ENCODE measurements at places on chromosomes 2 and 18.

GRCh38 chr18:9756271-9756932, 48.3 kb downstream of the RAB31 start:
- DNase-seq = no peak

DNA sequence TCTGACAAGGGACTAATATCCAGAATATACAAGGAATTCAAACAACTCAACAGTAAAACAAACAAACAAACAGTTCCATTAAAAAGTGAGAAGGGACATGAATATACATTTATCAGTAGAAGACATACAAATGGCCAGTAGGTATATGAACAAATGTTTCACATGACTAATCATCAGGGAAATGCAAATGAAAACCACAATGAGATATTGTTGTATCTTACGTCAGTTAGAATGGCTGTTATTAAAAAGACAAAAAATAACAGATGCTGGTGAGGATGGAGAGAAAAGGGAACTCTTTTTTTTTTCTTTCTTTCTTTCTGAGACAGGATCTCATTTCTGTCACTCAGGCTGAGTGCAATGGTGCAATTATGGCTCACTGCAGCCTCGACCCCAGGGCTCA, 175.5 kb downstream of the CAMKMT start:
- no peak for DNase-seq

DNA sequence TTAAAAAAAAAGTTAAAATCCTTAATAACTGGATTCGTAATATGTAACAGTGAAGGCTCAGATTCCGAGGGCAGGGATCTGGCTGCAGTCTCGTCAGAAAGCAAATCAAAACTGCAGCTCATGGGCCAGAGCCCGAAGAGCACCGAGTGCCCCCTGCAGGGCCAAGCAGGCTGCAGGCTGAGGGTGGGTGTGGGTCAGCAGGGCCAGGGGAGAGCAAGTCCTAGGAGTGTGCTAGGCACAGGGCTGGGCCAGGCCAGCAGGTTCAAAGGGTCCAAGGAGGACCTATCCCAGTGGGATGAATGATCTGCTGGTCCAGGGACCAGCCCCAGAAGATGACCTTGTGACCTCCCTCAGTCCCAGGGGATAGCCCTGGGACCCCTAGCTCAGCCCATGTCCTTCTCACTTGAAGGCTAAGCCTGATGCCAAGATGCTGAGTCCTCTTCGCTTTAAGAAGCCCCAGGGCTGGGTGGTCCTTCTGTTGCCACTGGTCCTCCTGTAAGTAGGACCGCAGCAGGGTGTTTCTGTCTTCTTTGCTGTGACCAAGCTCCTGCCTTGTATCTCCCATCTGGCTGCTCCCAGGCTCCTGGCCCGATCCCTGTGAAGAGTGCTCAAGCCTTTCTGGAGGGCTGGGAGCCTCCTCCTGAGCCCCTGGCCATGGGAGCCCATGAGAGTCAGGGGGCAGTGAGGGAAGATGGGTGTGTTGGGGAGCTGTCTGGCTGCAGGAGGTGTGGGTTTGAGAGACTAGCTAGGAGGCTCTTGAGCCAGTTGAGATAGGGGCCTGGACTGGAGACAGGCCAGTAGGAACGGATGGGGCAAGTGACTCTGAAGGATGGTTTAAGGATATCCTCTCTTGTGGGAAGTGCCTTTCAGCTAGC, 150.7 kb downstream of the DYSF start:
- no peak for DNase-seq

DNA sequence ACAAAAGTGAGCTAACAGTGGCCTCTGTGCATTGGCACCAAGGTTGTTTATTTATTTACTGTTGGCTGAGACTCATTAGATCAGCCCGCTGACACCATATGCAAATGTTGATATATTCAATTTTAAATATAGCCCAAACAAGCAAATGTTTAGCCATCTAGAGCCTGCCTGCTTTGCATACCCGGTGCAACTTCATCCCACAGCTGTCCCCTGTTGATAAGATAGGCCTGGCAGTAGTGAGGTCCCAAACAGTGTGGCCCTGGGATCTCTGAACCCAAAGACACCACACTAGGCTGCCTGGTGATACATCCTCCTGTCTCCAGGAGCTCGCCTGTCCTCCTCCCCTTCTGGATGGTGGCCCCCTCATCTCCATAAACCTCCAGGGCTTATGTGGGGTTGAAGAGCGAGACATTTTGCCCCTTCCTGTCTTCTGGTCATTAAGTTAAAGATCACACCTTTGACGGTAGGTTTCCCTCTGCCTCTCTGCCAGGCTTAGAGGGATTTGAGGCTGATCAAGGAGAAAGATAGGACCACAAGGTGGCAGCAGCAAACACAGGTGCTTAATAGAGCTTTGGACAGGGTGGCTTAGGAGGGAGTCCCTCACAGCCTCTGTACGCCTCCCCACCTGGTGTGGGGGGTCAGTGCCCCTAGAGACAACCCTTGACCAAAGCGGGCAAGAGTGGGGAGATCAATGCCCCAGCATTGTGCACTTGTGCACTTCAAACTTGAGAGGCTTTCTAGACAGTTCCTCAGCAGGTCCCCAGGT, 23.7 kb upstream of the MYO5B start:
- DNase-seq = no peak

GRCh38 chr2:23485261-23485660, 100.3 kb downstream of the KLHL29 start:
- DNase-seq = no peak

GRCh38 chr2:238924032-238924431, 76.1 kb downstream of the TWIST2 start:
- DNase-seq = no peak

DNA sequence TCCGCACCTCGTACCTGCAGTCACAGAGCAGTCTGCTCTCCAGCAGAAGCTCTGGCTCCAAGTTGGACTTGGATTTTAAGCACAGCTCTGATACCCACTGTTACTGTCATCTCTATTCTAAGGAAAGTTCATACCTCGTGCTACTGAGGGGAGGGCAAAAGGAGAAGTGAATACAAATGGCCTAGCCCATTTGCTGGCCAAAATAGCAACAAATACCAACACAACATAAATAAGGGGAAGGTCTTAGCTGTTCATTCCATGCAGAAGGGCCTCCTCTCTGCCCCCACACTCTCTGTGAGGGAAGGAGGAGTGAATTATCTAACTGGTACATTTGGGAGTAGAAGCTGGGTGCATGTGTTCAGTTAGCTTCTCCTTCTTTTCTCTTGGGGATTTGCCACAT, 739.4 kb upstream of the RAB6C start:
- no peak for DNase-seq

DNA sequence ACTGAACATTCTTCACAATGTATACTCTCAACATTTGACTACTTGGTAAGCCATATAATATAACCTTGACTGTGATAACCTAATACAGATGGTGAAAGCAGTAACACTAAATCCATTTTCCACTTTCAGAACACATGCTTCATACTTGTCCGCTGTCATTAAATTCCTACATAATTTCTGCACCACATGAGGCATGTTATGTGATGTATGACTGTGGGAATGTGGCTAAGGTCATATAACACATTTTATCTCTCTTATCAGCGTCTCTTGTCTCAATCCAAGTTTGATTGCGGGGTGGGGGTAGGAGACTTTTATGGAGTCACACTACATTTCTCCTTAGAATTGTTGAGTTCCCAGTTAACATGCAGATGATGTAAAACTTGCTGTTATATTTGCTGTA, 110.9 kb downstream of the MTCL1 start:
- DNase-seq = peak; percentile 83

DNA sequence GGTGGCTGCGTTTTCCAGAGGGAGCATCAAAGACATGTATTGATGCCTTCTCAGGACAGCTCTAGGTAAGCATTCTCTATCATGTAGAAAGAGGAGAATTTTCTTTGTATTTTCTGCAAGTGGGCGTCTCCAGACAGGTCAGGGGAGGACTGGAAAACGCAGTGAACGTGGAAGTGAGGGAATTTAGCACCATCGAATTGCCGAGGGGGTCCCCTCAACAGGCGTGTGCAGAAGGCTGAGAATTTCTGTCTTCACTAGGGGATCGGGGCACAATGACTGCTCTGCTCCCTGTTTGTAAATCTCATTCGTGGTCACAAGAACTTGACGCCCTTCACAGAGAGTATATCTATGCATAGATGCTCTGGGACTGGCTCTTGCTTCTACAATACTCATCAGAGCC, 5.0 kb upstream of the NTSR2 start:
- no peak for DNase-seq

GRCh38 chr18:49747876-49748275, 65.5 kb downstream of the ACAA2 start:
- DNase-seq = peak; percentile 20

- DNase-seq = no peak
Observed at GRCh38 chr2:239827523-239827890, 197.6 kb downstream of the NDUFA10 start.

GRCh38 chr2:239407112-239407511, 6.3 kb upstream of the HDAC4 start:
- DNase-seq = no peak

DNA sequence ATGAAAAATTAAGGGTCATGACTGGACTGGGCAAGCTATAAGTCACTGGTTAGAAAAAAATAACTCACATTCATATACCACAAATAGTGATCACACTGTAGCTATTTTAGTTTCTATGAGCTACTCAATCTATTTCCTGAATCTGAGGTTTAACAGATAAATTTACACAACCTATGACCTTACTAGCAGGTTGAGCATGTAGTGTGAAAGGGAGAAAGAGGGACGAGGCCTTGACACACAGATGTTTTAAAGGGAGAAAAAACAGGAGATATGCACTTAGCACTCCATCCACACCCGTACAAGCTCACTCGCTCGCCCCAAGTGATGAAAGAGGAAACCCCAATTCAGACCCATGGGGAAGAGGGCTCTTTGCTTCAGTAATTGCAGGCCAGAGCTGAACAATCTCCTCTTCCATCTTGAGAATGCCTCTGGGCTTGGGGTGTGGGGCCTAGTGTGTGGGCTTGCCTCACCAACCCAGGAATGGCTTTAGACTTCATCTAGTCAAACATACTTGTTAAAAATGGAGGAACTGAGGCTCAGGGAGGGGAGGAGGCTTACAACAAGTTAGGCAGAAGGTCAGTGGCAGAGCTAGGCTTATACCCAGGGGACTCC, 10.7 kb downstream of the CYRIA start:
- DNase-seq = no peak

- no peak for DNase-seq
Observed at GRCh38 chr2:205411558-205411957, 270.7 kb upstream of the NRP2 start.

DNA sequence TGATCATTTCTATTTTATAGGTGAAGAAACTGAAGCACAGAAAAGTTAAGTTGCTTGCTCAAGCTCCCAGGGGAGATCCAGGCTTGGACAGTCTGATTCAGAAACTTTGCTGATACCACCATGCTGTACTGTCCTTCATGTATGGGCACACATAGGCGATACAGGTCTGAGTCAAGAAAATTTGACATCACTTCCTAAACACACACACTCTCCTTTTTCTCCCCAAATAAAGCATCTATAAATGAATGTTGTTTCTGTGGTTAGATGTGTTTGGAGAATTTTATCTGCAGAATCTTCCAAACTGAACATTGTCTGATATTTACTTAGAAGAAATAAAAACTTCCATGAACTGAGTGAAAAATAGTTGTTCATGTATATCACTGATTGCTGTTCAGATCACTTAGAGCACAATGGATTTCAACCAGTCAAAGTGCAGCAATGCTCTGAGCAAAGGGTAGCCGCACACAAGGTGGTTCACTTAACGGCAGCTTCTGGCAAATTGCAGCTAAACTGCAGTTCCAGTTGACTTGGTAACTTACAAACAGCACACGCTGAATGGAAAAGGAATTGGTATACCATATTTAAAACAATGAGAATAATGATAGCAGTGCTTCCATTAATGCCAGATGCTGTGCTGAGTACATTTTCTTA, 10.0 kb upstream of the AGFG1 start:
- DNase-seq = no peak

GRCh38 chr18:45328296-45328695, 287.0 kb upstream of the SLC14A2 start:
- DNase-seq = no peak

GRCh38 chr2:212843409-212844199, 305.0 kb upstream of the ERBB4 start:
- DNase-seq = peak; percentile 76

- no peak for DNase-seq
Observed at GRCh38 chr2:9778012-9778411, 65.3 kb upstream of the TAF1B start.

- no peak for DNase-seq
Observed at GRCh38 chr18:11663439-11664029, 25.5 kb upstream of the GNAL start.

DNA sequence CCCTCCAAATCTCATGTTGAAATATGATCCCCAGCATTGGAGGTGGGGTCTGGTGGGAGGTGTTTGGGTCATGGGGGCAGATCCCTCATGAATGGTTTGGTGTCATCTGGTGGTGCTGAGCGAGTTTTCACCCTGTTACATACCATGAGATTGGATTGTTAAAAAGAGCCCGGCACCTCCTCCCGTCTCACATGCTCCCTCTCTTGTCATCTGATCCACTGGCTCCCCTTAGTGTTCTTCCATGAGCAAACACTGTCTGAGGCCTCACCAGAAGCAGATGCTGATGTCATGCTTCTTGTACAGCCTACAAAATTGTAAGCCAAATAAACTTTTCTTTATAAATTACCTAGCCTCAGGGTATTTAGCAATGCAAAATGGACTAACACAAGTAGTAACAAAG, 405.0 kb upstream of the SLC39A10 start:
- no peak for DNase-seq

DNA sequence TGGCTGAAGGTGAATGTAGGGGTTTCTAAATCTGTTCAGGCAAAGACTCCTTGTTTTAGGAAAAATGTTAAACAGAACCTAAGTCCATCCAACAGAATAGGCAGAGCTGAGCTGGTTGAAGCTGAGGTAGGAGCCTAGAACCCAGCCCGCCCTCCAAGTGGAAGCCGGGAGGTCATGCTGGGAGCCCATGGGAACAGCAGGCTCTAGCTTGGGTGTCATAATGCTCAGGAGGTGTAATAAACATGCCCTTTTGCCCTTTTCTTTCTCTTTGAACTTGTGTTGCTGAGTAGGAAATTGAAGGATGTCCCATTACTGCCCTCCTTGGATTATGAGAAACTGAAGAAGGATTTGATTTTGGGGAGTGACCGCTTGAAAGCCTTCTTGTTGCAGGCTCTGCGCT, 60.3 kb downstream of the ARMC9 start:
- DNase-seq = no peak

- DNase-seq = peak; percentile 4
Observed at GRCh38 chr2:44753552-44754285, 187.8 kb upstream of the SIX3 start.

- peak; percentile 23 for DNase-seq
Observed at GRCh38 chr2:28895189-28895893, 874 bp downstream of the WDR43 start.

GRCh38 chr2:13114391-13114790, 397.7 kb downstream of the TRIB2 start:
- DNase-seq = peak; percentile 24

GRCh38 chr18:7325126-7325430, 94.2 kb downstream of the LRRC30 start:
- DNase-seq = peak; percentile 9

DNA sequence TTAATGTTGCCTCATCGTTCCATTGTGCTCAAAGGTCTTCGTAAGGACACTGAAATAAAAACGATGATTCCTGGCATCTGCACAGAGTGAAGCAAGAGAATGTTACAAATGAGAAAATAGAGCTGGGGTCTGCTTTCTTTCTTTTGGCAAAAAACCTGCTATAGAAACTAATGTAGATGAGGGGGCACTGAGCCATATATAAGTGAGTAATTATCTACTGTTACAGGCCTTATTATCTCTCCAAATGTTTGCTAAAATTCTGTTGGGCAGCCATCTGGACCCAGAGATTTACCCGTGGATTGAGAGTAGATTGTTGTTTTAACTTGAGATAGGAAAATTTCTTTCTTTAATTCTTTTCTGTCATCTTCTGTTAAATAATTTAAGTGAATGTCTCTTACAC, 472.5 kb upstream of the PIK3C3 start:
- DNase-seq = no peak

Data from fibroblast of skin of abdomen (primary cell).